CD4-positive, alpha-beta T cell treated with Interferon gamma for 1 hour (primary cell): ENCODE measurements at places on chromosomes 13 and 19.

- no peak for DNase-seq
Measured at GRCh38 chr13:28544026-28544425, 49.1 kb upstream of the FLT1 start.

DNA sequence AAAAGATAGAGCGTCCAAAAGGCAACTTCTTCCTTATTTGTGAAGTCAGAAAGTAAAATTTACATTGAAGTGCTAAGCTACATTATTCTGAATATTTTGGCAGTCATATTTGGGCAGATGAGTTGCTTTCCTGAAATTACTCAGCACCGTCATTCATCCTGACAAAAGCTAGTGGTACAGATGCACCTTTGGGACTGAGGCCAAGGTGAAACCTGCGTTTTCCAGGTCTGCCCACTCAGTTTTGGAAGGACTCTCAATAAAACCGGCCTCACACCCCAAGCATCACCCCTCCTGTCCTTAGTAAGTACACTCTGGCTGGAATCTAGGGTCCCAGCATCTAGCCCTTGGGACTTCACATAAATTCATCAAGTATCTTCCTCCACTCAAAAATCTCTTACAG, 187.5 kb downstream of the TM9SF2 start:
- no peak for DNase-seq

DNA sequence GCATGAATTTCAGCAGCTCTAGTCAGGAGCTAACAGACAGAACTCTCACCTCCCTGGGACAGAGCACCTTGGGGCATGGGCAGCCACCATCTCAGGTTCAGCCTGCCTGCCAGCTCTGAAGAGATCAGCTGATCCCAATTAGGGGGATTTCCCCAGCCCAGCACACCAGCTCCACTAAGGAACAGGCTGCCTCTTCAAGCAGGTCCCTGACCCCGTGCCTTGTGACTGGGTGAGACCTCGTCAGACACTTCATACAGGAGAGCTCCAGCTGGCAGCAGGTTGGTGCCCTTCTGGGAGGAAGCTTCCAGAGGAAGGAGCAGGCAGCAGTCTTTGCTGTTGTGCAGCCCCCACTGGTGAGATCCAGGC, 84.5 kb upstream of the UFM1 start:
- no peak for DNase-seq

GRCh38 chr19:461721-462551, 1.1 kb upstream of the SHC2 start:
- no peak for DNase-seq

DNA sequence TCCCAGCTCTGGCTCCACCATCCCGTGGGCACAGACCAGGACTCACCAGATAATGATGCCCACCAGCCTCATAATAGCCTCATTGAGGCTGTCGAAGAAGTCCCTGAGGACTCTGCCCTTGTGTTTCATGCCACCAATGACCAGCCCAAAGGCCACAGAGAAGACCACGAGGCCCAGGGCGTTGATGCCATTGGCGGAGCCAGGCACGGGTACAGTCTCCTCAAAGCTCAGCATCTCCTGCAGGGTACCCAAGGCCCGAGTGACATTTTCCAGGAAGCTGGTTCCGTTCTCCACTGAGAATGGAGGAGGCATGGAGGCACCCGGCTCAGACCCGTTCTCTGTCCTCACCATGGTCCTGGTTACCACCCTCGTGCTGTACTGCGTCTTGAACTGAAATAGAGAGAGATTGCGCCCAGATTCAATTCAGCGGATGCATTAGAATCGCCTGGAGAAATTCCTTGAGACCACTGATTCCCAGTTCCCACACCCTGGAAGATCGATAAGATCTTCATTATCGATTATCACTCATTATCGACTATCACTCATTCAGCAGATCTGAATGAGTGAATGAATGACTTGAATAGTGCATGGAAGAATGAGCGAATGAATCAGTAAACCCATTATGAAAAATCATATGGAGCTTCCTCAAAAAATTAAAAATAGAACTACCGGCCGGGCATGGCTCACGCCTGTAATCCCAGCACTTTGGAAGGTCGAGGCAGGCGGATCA, 17.5 kb downstream of the SLC1A6 start:
- DNase-seq: no peak

DNA sequence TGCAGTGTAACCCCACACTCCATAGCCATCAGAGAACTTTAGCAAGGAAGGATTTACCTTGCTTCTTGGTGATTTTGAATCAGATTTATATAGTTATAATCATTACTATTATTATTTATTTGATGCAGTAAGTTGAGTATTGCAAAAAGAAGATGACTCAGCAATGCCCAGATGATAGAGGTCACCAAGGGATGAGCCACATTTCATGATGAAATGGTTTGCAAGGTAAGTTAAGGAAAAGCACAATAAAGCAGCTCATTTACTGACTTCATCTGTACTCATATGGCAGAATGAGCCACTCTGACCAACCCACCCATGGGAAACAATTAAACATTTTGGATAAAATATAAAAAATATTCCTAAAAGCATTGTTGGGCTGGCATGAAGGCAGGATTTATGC, 59.1 kb downstream of the AKAP11 start:
- no peak for DNase-seq

- no peak for DNase-seq
Measured at GRCh38 chr13:30968846-30969245, 36.4 kb downstream of the TEX26 start.

DNA sequence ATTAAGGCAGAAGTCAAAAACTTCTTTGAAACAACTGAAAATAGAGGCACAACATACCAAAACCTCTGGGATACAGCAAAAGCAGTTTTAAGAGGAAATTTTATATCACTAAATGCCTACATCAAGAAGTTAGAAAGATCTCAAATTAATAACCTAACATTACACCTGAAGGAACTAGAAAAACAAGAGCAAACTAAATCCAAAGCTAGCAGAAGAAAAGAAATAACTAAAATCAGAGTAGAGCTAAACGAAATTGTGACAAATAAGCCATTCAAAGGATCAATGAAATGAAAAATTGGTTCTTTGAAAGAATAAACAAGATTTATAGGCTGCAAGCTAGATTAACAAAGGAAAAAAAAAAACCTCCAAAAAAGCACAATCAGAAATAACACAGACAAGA, 2.5 kb upstream of the GPR42 start:
- no peak for DNase-seq

GRCh38 chr13:33341861-33342452, 56.4 kb upstream of the STARD13 start:
- no peak for DNase-seq

DNA sequence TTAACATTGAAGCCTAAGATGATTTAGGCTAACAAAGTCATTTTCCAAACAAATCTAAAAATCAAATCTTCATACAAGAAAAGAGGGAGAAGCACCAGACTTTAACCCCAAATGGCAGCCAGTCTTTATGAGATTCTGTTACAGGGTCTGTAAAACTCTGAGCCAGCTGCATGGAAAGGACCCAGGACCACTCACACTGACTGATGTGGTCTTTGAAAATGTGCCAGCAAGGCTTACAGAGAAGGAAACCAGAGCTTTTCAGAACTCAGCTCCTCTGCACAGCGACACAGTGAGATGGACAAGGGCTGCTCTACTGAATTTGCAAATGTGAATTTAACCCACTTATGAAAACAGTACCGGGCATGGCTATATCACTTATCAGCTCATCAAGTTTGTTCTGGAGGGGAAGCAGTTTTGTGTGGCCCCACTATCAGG, 98.8 kb upstream of the SERP2 start:
- no peak for DNase-seq

GRCh38 chr19:47494211-47494547, 10.2 kb upstream of the KPTN start:
- DNase-seq: no peak

DNA sequence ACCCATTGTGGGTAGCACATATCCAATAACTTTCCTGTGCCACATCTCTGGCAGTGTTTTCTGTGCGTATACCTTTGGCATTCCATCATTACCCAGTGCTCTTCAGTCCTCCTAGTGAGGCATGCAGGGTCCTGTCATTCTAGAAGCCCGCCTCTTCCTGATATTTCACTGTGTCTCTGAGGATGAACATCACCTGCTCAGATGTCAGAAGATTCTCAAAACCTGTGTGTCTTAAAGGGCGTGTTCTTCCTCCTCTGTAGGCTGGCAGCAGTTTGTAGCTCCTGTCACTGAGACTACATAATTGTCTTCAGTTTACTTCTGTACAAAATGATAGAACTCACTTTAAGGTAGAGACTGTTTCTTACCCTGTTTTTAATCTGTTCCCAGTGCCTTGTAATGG, 56.9 kb upstream of the TEX29 start:
- no peak for DNase-seq

GRCh38 chr13:73596382-73596781, 537.6 kb downstream of the KLF5 start:
- no peak for DNase-seq

GRCh38 chr19:55632463-55632834, 8.1 kb upstream of the ZNF784 start:
- DNase-seq: peak; percentile 82

GRCh38 chr13:30639671-30640070, 22.0 kb downstream of the USPL1 start:
- DNase-seq: no peak

DNA sequence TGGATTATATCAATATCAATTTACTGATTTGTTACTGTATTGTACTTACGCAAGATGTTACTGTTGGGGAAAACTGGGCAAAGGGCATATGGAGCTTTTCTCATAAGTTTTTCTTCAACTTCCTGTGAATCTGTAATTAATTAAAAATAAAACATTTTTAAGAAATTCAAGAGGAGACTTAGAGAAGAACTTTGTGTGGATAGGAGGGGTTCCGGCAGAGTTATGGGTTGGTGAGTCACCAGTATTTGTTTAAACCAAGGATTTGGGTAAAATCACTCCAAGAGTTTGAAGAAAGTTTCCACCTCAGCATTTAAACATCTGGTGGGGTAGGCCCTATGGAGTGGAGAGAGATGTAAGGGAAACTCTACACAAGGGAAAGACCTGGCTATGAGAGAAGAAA, 379.6 kb downstream of the TSHZ3 start:
- no peak for DNase-seq

DNA sequence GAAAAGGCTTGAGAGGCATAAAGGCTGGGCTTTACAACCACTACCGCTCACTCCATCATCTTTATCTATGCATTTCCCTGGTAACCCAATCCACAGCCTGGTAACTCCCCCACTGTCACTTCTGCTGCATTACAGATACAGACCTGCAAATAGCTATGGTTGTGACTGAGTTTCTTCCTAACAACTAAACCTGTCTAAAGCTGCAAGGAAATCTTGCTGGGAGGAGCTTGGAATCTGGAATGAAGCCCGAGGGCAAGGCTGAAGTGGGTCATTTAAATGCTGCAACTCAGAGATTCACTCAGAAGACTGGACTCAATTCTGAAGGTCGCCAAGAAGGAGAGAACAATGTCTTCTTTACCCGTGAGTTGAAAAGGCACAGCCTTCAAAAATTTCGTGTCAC, at the start of gene LGALS13:
Gene LGALS13, plus strand, starts transcription at position 301 of the 400 bp plus-strand sequence. Its CDS starts 45 bp downstream, at position 346.
- no peak for DNase-seq

DNA sequence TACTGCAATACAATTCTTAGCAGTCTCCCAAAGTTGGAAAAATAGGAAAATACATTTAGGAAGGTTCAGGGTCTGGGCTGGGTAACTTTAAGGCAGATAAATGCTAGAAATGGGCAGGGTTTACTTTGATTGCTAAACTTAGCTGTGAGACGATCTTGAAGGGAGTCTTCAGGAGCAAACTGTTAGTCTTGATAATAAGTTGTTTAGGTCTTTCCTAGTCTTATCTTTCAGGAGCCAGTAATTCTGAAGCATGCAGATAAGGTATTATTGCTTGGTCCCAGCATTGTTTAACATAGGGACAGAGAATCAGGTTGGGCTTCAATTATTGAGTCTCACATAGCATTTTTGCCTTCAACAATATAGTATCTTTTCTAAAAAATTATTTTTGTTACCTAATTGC, 262.4 kb upstream of the MIR17HG start:
- DNase-seq: no peak

DNA sequence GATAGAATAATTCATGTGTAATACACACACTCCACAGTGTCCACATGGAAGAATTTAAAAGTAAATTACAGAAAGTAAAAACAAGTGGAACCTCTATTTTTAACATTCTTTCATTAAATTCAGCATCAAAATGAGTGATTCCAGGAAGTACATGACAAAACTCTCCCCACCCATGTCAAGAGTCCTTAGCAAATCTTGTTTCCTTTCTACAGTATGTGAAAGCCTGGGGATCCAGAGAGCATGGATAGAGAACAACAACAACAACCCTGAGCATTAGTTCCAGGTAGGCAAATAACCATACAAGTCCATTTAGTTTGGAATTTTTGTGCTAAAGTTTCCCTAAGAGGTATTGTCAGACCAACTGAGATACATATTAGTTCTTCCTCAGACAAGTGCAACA, 267.9 kb downstream of the ENOX1 start:
- no peak for DNase-seq

- DNase-seq: no peak
Measured at GRCh38 chr13:111597618-111598017, 277.2 kb downstream of the TEX29 start.

DNA sequence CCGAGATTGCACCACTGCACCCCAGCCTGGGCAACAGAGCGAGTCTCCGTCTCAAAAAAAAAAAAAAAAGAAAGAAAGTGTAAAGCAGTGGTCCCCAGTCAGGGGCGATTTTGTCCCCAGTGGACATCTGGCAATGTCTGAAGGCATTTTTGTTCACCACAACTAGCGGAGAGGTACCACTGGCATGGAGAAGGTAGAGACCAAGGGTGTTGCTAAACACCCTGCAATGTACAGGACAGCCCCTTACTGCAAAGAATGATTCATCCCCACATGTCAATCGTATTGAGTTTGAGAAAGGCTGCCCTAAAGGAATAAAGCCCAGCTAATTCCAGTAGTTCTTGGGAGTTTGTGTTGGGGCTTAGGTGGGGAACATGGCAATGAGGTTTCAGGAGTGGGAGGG, 38.7 kb downstream of the CYP4F2 start:
- DNase-seq: no peak

GRCh38 chr19:934865-935479, 9.1 kb downstream of the ARID3A start:
- DNase-seq: peak; percentile 41

DNA sequence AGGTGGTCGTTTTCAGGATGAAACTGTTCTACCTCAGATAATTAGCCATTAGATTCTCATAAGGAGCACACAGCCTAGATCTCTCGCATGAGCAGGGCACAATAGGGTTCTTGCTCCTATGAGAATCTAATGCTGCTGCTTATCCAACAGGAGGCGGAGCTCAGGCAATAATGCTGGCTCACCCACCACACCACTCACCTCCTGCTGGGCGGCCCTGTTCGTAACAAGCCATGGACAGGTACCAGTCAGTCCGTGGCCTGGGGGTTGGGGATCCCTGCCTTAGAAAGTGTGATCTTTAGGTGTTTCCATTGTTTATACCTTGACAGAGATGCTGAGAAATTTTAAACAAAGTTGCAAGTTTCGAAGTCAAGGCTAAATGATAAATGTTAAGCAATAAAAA, 344.6 kb upstream of the HTR2A start:
- no peak for DNase-seq

GRCh38 chr19:48558018-48558684, 6.2 kb downstream of the SULT2B1 start:
- DNase-seq: no peak

GRCh38 chr13:24649688-24650043, 30.5 kb upstream of the ATP12A start:
- no peak for DNase-seq
